Left ventricle myocardium inferior (tissue), 1 donor: ENCODE measurements at places on chromosomes 1 and 21. TPM values are rescaled to one million over a fixed set of nuclear protein-coding genes. Genes with fewer than 3 reads are reported as not detected.

The RCSD1 gene
- 42.7 TPM for total RNA-seq

The NT5C1A gene
- 26.8 TPM for total RNA-seq

The CEP170 gene
- 51.3 TPM for total RNA-seq

The TSTD1 gene
- 13.4 TPM for total RNA-seq

The LRRIQ3 gene
- total RNA-seq, result 0.44 TPM

The AGO4 gene
- total RNA-seq, result 14.6 TPM

The IL19 gene
- not detected for total RNA-seq

The USH2A gene
- 3.6 TPM for total RNA-seq

The OR2G6 gene
- not detected for total RNA-seq

The CATSPERE gene
- total RNA-seq, result 0.58 TPM

The CNTN2 gene
- total RNA-seq, result 0.58 TPM
